ENCODE measurements at places on chromosomes 11 and 22. TPM values are rescaled to one million over a fixed set of nuclear protein-coding genes. Genes with fewer than 3 reads are reported as not detected.

- DNase-seq = no peak
Measured at GRCh38 chr22:33588860-33589259, 331.4 kb downstream of the LARGE1 start.

The BRSK2 gene
- 0.15 TPM for total RNA-seq

DNA sequence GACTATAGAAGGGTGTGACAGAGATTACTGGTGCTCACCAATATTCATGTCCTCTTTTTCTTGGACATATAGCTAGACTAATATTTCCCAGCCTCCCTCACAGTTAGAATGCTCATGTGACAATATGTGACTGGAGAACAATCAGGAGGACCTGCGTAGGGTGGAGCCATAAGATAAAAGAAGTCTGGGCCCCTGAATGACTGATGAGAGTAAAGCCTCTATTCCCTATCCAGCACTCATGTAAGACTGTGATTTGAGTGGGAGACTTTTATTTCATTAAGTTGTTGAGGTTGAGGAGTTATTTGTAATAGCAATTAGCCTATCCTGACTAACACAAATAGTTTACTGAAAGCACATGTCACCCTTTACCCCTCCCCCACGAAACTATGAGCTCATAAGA lies 1247.1 kb upstream of the TENM4 start:
- DNase-seq = no peak

The ZNF214 gene
- total RNA-seq = 6.9 TPM

- DNase-seq = no peak
Measured at GRCh38 chr22:43233529-43233928, 46.6 kb upstream of the TTLL12 start.

The RASSF10 gene
- 3.9 TPM for total RNA-seq

DNA sequence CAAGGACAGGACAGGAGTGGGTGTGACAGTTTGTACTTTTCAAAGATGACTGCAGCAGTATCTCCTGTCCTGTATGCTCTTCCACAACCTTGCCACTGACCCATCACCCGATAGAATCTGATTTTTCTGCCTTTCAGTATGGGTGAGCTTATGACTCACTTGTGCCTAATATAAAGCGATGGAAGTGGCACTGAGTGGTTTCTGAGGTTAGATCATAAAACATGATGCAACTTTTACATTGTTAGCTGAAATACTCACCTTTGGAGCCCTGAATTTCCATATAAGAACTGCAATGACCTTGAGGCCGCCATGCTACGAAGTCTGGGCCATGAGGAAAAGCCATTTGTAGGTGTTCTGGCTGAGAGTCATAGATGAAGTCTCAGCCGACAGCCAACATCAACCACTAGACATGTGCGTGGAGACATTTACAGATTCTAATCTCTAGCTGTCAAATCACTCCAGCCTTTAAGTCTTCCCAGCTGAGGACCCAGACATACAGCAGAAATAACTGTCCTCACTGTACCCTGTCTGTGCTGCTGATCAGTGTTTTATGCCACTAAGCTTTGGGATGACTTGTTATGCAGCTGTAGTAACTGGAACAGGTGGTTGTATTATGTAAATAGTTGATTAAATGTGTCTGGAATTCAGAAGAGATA lies 105.9 kb upstream of the ARHGAP20 start:
- DNase-seq = no peak

DNA sequence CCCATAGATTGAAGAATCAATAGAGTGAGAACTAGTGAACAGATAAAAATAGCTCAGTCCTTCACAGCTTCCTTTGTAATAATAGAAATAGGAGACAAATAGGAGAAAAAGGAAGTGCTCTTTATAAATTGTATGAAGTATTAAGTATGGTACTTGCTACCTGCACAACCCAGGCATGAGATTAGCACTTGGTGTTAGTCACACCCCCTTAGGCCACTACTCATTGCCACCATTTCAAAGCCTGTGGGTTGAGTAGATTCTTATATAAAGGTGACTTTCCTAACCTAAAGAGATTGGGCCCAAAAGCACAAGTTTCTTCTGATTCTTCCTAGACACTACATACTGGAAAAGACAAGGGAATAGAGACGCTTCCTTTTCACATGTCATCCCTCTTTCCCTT lies 37.7 kb upstream of the ADORA2A start:
- no peak for DNase-seq

The PRODH gene
- total RNA-seq = 29.6 TPM

DNA sequence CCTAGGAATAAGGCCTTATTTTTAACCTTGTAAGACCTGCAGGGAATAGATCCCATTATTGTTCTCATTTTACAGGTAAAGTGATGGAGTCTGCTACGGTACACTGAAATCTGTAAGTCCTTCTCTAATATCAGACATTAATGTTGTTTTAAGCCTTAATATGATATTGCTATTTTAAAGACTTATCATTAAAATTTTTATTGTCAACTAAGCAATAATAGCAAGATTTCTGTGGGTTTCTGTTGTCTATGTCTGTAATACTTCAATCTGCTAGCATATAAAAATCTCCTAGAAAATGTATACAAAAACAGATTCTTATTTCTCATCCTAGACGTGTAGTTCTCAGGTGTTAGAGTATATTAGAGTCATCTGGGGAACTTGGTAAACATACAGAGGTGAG lies 317.5 kb upstream of the TENM4 start:
- DNase-seq = no peak

GRCh38 chr11:10526974-10527918 lies 13.7 kb downstream of the RNF141 start:
- no peak for DNase-seq

The DNAJB7 gene
- not detected for total RNA-seq

GRCh38 chr11:113387605-113388211 lies at the start of gene ANKK1:
ANKK1 (plus strand) TSS chr11:113387779; CDS start chr11:113387885, 106 bp downstream.
- no peak for DNase-seq

GRCh38 chr22:42343121-42343454 lies 72.6 kb upstream of the TCF20 start:
- DNase-seq = no peak

DNA sequence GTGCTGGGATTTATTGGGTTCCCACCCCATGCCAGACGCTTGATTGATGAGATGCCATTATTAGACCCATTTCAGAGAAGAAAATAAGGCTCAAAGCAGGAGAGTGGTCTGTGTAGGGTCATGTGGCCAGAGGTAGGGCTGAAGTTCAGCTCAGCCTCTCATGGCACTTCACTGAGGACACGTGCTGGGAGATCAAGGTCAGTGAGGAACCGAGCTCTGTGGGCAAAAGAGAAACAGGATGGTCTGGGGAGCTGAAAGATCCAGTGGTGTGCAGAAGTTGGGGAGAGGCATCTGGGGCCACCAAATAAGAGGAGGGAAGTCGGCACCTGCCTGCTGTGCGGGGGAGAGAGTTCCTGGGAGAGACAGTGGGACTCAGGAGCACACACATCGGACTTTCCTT lies 19.6 kb downstream of the RHOD start:
- DNase-seq = no peak

DNA sequence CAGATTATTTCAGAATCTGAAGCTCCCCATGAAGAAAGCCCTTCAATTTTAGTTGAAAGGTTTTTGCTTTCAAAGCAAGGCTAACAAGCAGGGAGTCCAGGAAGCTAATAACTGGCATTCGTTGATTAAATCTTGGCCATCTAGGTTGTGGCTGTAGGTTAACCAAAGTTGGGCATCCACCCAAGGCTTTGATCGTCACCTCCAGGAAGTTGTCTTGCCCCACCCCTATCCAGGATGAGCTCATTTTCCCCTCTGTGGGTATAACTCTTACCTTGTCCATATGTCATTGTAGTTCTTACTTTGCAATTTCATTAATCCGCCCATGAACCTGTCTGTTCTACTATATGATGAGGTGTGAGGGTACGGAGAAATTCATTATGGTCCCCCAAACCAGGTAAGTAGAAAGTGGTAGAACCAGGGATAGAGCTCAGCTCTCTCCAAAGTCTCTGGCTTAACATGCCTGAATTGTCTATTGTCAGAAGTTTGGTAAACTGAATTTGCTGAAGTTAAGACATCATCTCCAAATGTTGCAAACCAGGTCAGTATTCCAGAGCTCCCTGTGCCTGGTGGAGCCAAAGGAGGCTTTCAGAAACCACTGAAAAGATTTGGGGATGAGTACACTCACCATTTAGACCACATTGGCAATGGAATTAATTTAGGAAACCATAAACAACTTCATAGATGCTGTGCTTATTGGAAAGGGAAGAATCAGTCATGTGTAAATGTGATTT lies 97.1 kb downstream of the CD44 start:
- DNase-seq = peak; percentile 70

DNA sequence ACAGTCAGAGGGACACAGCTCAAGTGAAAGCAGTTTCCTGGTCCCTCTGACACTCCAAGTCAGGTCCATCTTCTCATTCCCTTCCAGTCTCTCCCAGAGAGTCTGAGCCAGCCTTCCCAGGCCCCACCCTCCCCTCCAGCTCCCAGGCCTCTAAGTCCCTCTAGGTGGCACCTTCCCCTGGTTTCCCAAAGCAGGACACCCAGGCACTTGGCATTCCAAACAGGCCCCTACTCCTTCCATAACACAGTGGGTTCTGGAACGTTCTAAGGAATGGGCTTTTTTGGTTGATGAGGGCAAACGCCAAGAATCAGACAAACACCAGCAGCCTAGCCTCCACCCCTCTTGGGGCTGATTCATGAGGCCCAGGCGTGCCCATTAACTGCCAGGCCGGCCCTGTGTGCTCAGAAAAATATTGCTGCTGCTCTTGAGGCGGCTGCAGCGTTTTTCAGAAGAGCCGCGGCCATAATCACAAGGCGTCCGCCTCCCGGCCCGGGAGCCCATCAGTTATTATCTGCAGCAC lies 418.7 kb downstream of the SOX6 start:
- DNase-seq = no peak

GRCh38 chr11:10532526-10532925 lies 8.5 kb downstream of the RNF141 start:
- DNase-seq = no peak

GRCh38 chr22:21702700-21703683 lies 32.6 kb downstream of the YPEL1 start:
- no peak for DNase-seq

DNA sequence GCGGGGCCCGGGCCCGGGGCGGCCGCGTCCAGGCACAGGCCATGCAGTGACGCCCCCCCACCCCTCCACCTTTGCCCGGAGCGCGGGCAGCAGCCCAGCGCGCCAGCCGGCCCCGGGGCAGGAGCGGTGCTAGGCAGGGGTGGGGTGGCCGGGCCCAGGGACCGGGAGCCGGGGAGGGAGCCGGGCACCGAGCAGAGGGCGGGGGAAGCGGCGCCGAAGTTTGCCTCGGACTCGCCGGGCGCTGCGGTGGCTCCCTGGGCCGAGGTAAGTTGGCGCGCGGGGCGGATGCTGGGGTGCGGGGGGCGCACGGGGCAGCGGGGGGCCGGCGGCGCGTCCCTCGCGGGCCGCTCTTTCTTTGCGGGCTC lies 332 bp downstream of the TEAD1 start:
- DNase-seq = peak; percentile 62

The SYNGR1 gene
- 22.3 TPM for total RNA-seq

The TEAD1 gene
- 67.8 TPM for total RNA-seq

- no peak for DNase-seq
Measured at GRCh38 chr11:100730266-100730665, 43.2 kb downstream of the ARHGAP42 start.

DNA sequence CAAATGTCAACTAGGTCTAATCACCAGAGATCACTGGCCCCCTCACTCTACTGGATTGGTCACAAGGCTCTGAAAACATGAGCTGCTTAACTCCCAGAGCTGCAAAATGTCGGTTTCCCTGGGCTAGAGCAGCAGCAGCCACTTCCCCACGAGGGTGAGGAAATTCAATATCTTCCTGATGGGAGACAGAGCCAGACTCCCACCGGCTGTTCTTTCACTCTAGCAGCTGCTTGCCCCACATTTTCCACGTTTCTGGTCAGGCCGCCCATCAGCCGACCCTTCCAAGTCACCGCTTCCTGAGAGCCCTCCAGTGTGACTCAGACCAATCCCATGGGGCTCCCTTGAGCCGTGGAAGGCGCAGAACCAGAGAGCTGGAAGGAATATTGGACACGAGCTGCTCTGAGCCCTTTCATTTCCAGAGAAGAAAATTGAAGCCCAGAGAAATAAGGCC lies 227.0 kb downstream of the ADAMTS15 start:
- no peak for DNase-seq

GRCh38 chr11:11937957-11938356 lies 70.5 kb downstream of the DKK3 start:
- no peak for DNase-seq

- DNase-seq = no peak
Measured at GRCh38 chr11:134404575-134405341, 7.3 kb downstream of the B3GAT1 start.

DNA sequence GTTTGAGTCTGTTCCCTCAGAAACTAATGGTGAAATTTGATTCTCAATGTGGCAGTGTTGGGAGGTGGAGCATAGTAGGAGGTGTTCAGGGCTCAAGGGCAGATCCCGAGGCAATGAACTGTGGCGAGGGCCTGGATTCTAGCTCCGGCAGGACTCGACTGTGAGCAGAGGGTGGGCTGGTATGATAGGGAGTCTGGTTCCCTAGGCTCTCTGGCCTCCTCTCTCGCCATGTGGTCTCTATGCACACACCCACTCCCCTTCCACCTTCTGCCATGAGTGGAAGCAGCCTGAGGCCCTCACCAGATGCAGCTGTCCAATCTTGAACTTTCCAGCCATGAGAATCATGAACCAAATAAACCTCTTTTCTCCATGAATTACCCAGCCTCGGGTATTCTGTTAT lies 32.3 kb downstream of the ATP6V1E1 start:
- no peak for DNase-seq

DNA sequence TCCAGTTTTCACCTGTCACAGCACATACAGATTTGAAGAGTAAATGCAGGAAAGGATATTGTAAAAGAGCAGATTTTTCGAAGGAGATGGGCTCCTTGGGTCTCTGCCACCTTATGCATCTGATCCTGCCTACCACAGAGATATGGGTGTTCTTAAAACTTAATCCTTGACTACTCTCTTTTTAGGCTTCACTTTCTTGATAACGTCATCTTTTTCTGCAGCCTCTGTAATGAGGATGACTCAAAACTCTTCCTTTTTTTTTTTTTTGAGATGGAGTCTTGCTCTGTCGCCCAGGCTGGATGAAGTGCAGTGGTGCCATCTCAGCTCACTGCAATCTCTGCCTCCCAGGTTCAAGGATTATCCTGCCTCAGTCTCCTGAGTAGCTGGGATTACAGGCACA lies 7.8 kb downstream of the PRR14L start:
- no peak for DNase-seq

DNA sequence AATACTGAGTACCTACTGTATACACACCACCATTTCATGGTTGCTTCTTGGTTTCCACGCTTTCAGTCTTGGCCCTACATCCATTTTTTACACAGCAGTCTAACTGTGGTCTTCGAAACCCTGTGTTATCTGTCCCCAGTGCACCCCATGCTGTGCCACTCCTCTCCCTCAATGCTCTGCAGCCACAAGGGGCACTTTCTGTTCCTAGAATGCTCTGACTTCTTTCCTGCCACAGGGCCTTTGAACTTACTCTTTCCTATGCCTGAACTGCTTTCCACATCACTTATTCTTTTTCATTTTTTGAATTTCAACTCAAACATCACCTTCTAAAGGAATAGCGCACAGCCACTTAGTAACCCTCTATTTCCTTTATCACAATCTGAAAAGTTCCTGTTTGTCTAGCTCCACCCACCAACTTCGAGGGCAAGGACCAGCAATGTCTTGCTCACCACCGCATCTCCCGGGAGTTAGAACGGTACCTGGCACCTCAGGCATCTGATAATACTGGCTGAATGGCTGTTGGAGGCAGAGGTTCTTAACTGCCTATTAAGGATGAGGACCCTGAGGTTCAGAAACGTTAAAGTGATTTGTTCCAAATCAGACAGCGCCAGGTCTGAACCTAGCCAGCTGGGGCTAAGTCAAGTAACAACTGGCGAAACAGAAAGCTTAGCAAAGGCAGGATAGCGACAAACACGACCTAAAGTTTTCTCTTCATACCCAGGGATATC lies 568 bp downstream of the ALG8 start:
- DNase-seq = no peak
